Activated naive CD4-positive, alpha-beta T cell treated with Interleukin-2 at 50 U/mL for 16 hours (primary cell): ENCODE measurements at places on chromosomes 6 and 20.

- peak; percentile 35 for DNase-seq
These were observed 807 bp downstream of the SNHG17 start for GRCh38 chr20:38434301-38434741.

DNA sequence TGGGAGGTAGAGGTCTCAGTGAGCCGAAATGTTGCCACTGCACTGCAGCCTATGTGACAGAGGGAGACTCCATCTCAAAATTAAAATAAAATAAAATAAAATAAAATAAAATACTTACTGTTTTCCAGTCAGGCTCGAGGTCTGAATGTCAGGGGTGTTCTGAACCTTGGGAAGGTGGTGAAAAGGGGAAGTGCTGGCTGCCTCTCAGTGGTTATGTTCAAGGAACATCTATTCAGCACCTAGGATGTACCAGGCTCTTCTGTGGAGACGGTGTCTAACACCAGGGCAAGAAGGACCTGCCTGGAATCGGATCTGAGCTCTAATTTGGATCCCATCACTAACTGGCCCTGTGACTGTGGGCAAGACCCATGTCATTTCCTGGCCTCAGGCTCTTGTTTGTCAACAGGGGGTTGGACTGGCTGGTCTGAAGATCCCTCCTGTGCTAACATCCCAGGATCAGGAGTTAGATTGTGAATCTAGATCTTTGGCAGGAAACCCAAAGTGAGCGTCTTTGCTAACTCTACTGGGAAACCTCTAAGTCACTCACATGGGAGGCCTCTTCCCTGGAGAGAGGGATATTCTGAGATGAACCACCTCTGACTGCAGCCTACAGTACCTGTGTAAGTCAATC is 63.4 kb upstream of the SIRPG start:
- DNase-seq = no peak

- no peak for DNase-seq
These were observed 347.6 kb downstream of the TPBG start for GRCh38 chr6:82711105-82711827.

DNA sequence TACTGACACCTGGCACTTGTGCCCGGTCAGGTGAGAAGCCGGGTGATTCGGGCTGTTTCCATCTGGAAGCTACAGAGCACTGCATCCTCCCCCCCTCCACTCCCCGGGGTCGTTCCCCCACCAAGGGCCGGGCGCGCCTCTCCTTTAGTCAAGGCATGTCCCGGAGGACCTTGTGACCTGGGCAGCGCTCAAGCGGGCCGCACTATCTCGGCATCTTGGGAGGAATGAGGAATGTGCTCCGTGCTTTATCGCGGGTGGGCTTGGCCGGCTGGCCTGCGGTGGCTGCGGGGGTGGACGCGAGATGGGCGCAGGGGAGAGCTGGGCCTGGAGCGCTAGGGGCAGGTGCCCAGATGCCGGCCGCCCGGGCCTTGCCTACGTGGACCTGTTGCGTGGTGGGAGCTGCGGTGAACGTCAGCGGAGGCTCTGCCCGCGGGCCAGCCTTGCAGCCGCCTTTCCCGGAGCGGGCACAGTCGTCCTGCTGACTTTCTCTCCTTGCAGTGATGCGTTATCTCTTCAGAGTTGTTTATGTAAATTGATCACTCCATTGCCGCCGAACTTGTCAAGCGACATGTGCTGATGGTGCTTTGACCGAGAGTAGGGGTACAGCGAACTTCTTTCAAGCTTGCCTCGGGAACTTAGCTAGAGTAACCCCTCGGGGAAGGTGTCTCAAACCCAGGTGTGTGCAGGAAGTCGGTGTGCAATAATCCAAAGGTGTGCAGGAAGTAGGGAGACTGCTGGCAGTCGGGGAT is 1.1 kb downstream of the LRRC1 start:
- DNase-seq = peak; percentile 8

- no peak for DNase-seq
These were observed 405.0 kb downstream of the CDKAL1 start for GRCh38 chr6:20939161-20939775.

DNA sequence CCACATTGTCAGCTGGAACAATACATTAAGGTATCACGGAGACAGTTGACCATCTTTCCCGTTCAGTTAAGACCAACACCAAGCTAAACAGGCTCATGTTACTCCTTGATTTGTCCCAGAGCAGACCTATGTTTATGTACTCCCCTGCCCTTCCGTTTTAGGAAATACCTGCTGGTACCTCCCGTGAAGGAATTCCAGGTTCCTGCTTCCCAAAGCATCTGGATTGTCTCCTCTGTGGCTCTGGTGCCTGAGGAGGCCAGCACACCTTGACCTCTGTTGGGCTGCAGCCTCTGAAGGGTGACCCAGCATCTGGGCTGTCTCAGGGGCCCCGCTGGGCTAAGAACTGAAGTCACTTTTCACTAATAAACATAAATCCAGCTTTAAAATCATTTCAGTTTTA is 647.8 kb upstream of the MARCKS start:
- DNase-seq = no peak

DNA sequence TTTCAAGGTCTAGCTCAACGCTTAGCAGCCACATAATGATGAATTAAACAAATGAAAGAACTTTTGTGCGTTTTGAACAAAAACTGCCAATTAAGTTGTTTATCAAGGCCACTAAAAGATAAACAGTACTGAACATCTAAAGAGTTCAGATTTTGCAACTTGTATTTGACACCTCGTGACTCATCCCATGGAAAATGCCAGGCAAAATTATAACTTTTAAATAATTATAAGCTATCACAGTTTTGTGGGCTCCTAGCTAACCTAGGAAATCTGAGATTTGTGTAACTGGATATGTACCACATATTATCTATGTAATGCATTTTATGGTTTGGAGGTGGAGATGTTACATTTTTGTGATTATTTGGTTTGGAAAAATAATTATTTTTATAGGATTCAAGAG is 9.6 kb upstream of the BAG2 start:
- no peak for DNase-seq

DNA sequence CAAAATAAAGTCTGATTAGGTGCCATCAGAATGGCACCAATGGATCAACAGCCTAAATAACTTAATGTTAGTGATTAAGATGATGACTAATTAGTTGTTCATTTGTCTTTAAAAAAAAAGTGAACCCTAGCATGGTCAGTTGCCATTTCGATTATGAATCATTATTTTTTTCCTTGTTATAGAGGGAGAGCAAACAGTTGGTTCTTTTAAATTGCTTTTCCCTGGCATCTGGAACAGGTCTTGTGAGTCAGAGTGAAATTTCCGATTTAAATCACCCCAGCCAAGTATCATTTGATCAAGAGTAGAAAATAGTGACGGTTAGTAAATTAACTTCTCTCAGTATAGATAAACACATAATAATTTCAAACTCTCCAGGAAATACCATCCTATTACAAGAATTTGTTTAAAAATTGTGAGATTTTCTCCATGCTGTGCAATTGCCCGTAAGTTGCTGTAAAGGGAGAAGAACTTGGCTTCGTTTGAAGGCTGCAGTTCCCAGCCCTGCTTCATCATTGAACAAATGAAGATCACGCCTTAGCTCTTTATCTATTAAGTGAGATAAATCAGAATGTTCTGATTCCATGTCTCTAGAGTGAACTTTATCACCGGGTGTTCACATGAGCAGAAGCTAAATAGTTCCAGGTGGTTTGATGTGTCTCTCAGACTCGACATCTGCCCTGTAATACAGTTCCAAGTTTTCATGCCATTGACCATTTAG is 741.3 kb downstream of the DOK5 start:
- DNase-seq = no peak

- no peak for DNase-seq
These were observed 12.2 kb downstream of the LIN28B start for GRCh38 chr6:104969108-104969507.

- DNase-seq = no peak
These were observed 639.6 kb downstream of the EPHA7 start for GRCh38 chr6:92779746-92780145.

GRCh38 chr6:88810089-88810488 is 153.3 kb downstream of the RNGTT start:
- DNase-seq = no peak

- DNase-seq = no peak
These were observed 110.0 kb downstream of the PHACTR1 start for GRCh38 chr6:12826584-12826983.

GRCh38 chr20:39775110-39775509 is 813.0 kb downstream of the DHX35 start:
- DNase-seq = no peak

- DNase-seq = no peak
These were observed 32.9 kb downstream of the SIRPA start for GRCh38 chr20:1928154-1928553.

DNA sequence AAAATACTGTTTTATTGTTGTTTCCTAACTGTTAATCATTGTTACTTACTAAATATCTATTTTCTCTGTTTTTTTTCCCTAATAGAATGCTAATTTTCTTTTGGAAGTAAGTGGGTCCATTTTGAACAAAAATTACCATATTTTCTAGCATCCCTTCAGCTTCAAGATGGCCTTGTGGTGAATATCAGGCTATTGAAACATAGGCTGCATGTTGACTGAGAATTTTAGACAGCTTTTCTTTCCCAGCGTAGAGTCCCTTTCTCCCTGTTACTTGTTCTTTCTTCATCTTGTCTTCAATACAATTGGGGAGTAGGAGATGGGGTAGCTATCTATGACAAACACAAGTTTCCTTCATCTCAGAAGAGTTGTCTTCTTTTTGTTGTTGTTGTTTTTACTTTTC is 397.0 kb downstream of the DOK5 start:
- DNase-seq = no peak

GRCh38 chr20:8714206-8714605 is 354.7 kb upstream of the PLCB4 start:
- no peak for DNase-seq

DNA sequence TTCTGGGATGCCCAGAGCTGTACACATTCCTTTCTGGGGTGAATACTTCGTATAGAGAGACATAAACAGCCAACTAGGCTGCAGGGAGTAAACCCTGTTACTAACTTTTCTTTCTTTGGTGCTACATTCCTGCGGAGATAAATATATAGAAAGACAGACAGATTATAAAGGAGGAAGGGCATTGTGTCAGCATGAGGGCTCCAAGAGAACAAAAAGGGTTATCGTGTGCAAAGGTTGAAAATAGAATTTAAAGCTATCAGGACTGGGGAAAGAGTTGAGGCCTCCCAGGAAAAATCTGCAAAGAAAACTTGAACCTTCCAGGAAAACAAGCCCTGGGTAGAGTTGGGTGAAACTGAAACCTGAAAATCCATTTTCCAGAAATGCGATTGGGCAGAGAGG is 68.0 kb downstream of the TMEM170B start:
- DNase-seq = no peak

DNA sequence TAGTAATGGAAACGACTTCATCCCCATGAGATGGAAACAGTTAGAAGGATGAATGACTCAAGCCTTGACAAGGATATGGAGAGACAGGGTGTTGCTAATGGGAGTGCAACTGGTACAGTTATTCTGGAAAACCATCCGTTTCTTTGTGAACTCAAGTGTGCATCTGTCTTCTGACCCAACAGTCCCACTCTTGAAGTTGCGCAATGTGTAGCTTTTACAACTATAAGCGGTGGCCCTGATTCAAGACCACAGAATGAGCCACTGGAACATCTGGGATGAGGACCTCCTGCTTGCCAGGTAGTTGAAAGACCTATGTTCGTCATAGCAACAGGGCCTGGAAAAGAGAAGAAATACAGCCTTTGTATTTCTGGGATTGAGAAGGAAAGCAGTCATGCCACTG is 115.8 kb upstream of the GMDS start:
- no peak for DNase-seq

DNA sequence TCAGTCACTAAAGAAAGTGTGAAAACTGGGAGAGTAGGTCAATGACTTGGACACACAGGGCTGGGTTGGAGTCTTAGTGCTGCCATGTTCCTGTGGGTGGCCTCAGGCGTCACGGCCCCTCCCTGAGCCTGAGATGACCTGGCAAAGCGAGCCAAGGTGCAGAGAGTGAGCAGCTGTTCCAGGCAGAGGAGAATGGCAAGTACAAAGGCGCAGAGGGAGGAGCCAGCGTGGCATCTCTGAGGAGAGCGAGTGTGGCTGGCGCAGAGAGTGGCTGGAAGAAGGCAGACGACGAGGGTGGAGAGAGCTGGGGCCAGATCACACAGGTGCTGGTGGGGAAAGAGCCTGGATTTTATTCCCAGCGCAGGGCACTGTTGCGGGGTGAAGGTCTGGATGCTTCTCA is 20.6 kb upstream of the CHMP4B start:
- no peak for DNase-seq

GRCh38 chr6:10174761-10175160 is 240.1 kb downstream of the TFAP2A start:
- DNase-seq = no peak

GRCh38 chr6:75449630-75450206 is 43.9 kb downstream of the FILIP1 start:
- no peak for DNase-seq
